Hematopoietic multipotent progenitor cell (in vitro differentiated cells): ENCODE measurements at places on chromosomes 1 and 21.
A peak's percentile ranks its signal among the peaks of the same experiment; 100 is the strongest.

DNA sequence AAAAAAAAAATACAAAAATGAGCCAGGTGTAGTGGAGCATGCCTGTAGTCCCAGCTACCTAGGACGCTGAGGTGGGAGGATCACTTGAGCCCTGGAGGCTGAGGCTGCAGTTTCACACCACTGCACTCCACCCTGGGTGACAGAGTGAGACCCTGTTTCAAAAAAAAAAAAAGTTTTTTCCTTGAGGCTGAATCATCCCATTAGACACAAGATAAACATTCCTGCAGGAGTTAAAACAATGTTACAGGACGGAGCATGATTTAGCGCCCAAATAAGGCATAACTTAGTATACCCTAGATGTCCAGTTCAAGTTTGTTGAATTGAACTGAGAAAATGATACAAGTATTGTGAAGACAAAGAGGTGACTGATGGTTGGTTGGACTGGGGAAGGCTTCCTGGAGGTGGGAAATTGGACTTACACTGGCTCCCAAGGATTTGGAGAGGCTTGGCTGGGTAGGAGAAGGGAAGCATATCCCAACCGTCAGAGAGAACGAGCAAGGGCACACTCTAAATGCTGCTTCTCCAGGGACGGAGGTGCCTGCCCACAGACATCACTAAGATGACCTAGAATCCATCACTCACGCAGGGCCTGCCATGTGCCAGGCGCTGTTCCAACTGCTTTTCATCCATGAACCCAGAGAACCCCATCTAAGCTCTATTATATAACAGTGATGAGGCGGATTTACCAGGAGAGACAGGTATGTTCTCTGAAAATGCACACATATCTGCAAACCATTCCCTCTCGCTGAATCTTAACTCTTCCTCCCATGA, 610.6 kb downstream of the KIF26B start:
- no peak for DNase-seq

DNA sequence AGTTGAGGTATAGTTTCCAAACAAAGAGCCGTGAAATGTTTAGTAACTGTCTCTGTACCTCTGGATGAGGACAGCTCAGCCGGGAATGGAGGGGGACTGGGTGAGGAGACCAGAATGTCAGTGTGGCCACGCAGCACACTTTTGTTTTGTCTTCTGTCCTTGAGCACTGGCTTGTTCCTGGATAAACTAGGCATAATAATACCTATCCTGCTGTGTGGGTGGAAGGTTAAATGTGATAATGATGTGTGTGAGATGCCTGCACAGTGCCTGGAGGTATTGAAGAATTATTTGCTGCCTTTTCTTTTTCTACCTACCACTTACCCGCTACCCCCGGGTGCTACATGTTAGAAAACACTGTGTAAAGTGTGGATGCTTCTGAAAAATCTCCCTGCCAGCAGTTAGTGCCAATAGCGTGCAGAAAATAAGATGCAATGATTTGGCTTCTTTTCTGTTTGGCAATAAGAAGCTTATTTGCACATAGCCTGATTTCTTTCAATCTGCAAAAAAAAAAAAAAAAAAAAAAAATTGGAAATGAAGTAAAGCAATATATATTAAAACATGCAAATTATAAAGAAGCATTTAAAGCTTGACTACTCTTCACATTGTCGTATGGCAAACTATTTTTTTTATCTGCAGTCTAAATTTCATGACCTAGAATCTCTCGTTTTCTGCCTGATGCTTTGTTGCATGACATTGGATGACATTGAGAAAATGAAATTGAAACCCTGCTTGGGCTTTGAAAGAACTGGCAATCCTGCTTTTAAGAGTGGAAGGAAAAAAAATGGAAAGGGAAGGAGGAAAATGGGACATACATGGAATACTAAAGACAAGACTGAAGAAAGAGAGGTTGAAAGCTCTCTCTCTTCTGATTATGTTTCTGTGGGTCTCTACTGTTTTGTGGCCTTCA, 89.5 kb downstream of the DISC1 start:
- no peak for DNase-seq

DNA sequence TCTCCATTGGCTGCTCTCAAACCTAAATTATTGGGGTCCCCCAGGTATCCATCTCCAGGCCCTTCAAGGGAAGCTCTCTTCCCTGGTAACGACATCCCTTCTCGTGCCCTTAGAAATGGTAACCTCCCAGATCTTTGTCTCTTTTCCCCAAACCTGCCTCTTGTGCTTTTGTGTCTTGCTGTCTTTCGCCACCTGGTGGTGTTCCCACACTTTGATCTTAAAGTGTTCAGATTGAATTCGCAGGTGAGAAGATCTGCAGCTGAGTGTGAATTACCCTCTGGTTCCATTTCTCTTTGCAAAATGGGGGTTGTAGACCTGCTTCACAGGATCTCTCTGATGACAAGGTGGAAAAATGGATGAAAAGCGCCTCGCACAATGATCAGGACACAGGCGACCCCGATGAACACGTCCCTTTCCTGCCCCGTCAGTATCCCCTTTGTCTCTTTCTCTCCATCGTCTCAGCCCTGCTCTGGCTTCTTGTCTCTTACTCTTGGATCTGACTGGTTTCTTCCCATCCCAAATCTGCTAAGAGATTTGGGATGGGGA, 53.1 kb downstream of the DOP1B start:
- DNase-seq = peak; percentile 13

DNA sequence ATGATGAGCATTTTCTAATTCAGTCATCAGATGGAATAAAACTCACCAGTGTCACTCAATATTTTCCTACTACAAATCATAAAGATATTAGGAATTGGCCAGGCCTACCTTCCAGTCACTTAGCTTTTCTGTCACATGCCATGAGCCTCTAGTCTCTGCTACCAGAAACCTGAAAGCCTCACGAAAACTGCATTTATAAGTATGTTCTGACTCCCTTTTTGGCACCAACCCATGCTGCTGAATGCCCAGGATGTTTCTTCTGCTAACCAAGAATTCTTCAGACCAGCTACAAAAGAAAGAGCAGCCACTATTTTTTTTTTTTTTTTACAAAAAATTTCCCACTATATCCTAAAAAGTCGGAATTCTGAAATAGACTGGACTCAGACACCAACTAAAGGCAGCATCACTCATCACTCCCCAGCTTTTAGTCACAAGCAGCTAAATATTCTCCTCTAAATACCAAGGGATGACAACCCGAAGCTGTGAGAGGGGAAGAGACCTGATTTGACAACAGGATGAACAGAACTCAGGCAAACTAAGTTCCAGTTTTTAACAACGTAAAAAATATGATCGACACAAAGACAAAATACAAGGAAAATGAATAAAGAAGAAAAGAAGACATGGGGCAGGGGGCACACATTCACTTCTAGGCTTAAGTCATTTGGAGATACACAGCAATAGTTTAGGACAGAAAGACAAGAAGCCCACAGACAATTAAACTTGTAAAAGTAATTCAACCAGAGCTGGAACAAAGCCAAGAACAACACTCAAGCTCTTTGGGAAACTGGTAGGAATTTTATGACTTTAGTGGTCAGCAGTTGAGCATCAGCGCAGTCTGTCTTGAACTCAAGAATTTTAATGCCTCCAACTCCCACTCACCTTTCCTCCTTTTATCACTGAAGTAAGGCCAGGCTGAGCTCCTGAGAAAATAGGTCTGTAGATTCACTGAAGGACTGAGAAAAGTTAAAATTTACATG, 1.7 kb downstream of the DCAF8 start:
- DNase-seq = no peak

- no peak for DNase-seq
Measured at GRCh38 chr1:230823931-230824381, 44.4 kb downstream of the C1orf198 start.

- DNase-seq = no peak
Measured at GRCh38 chr21:27315373-27315772, 348.5 kb upstream of the ADAMTS5 start.

GRCh38 chr1:84675631-84676030, 14.6 kb downstream of the SSX2IP start:
- DNase-seq = no peak

DNA sequence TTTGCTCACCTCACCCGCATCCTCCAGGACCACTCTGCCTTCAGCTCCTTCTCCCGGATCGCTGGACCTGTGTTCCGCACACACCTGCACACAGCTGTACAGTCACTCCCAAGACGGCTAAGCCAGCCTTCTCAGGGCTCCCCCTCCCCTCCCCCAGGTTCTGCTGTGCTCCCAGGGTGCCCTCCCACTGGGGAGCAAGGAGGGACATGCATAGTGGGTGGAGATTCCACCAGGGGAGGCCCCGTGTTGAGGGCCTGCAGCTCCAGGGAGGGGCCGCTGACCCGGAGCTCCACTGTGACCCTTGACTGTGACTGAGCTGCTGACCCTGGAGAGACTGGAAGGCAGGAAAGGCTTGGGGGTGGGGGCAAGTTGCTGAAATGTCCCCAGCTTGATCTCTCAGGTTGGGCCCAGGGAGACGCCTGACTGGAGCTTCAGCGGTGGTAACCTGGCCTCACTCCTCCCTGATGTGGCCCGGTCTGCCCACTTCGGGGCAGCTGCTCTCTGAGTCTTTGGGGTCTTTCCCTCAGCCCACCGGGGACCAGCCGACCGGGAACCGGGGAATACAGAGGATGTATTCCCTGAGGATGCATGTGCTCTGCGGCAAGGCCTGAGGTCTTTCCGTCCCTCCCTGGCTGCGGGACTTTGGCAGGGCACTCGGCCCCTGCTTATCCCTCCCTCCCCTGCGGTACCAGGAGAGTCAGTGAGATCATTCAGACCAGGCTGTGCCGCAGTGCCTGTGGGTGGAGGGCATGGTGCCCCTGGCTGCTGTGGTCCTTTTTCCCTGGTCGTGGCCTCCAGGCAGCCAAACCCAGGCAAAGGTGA, 28.6 kb upstream of the PLCH2 start:
- no peak for DNase-seq

- no peak for DNase-seq
Measured at GRCh38 chr1:77661696-77662095, 20.8 kb downstream of the ZZZ3 start.

- peak; percentile 69 for DNase-seq
Measured at GRCh38 chr1:107782217-107782845, 182.6 kb downstream of the VAV3 start.

DNA sequence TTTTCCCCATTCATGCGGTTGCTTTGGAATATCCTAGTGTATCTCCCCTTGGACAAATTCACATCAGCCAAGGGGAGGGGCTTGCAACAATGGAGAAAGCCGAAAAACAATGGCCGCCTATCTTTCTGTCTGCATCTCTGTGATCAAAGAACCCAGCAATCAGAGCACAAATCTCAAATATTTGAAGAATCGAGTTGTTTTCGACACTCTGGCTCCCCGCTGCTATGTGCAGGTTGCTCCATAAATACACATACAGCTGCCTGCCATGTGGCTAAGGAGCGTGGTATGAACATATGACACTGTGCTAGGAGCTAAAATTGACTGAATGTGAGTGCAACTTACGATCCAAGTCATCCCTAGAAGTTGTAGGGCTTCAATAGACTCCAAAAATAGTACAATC, 8.5 kb downstream of the CFHR4 start:
- no peak for DNase-seq

GRCh38 chr1:23394181-23394580, 24.5 kb upstream of the ZNF436 start:
- no peak for DNase-seq

GRCh38 chr1:39533442-39533841, 42.0 kb downstream of the BMP8A start:
- DNase-seq = no peak

DNA sequence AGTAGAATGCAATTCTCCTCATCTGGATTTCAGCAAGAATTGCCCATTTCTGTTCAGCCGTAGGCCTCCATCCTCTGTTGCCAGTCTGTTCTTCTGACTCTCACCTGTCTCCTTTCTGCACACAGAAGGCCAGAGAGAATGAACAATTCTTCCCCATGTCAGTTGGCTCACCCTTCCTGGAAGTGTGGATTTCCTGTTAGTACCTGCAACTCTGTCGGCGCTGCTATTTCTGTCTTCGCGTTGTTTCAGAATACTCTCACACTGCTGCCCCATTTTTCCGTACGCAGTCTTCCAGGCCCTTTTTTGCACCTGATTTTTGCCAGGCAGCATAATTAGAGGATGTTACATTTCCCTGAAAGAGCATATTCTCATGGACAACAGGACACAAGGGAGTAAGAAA, 200.7 kb downstream of the FGGY start:
- no peak for DNase-seq
